Right ventricle myocardium inferior (tissue), 1 donor: ENCODE measurements at places on chromosomes 7 and 10. TPM values are rescaled to one million over a fixed set of nuclear protein-coding genes. Genes with fewer than 3 reads are reported as not detected.

Gene NKX2-3
- total RNA-seq: not detected

Gene CALML5
- not detected for total RNA-seq

GRCh38 chr10:121450247-121450646 is 148.0 kb downstream of the FGFR2 start:
- no peak for DNase-seq

GRCh38 chr7:18059171-18059570 is 31.5 kb upstream of the PRPS1L1 start:
- DNase-seq: no peak
